ENCODE measurements at places on chromosomes 3 and 15.

GRCh38 chr15:25960273-25960672, 97.1 kb upstream of the ATP10A start:
- no peak for DNase-seq

GRCh38 chr15:25176991-25177954, 222.5 kb downstream of the SNRPN start:
- DNase-seq = no peak

GRCh38 chr3:185746470-185746869, 78.4 kb downstream of the IGF2BP2 start:
- DNase-seq = no peak

- no peak for DNase-seq
Measured at GRCh38 chr3:196287090-196287439, 461 bp downstream of the PCYT1A start.

GRCh38 chr3:11481556-11481955, 162.2 kb downstream of the VGLL4 start:
- DNase-seq = no peak

DNA sequence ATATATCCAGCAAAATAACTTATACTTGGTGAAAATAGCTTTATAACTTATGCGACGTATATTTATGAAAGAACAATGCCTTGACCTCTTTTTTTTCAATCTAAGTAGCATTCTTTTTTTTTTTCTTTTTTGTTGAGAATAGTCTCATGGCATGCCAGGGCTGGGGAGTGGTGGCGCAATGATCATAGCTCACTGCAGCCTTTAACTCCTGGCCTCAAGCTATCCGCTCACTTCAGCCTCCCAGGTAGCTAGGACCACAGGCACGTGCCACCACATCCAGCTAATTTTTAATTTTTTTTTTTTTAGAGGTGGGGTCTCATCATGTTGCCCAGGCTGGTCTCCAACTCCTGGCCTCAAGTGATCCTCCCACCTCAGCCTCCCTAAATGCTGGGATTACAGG, 43.5 kb downstream of the RAB8B start:
- DNase-seq = no peak

DNA sequence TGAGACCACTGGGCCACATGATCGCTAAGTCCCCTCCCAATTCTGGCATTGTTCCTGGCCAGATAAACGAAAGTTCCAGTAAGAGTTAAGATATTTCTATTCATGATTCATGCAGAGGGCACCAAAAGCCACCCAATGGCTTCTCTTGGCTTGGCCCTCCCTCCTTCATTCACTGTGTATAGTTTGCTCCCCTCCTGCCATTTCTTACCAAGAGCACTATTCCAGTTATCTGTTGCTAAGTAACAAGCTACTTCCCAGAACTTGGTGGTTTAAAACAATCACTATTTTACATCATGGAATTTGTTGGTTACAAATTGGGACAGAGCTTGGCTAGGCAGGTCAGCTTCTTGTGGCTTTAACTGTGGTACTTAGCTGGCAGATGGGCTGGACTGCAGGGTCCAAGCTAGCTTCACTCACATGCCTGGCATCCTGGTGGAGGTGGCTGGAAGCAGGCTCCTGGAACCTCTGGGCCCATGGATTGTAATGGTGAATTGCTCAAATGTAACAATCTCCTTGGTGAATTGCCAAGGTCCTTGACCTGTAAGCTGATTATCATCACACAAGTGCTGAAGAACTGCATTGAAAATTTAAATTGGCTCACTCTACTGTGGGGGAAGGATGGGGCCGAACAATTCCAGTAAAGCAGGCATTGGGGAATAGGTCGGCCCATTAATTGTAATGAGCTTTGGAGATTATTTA, 16.6 kb downstream of the EAF1 start:
- no peak for DNase-seq

GRCh38 chr3:23086331-23086730, 116.8 kb upstream of the UBE2E2 start:
- no peak for DNase-seq

- no peak for DNase-seq
Measured at GRCh38 chr3:31802981-31803740, 177.9 kb downstream of the OSBPL10 start.

GRCh38 chr3:123385981-123386380, 62.9 kb downstream of the ADCY5 start:
- no peak for DNase-seq

- DNase-seq = no peak
Measured at GRCh38 chr3:65979162-65979561, 59.6 kb downstream of the MAGI1 start.

DNA sequence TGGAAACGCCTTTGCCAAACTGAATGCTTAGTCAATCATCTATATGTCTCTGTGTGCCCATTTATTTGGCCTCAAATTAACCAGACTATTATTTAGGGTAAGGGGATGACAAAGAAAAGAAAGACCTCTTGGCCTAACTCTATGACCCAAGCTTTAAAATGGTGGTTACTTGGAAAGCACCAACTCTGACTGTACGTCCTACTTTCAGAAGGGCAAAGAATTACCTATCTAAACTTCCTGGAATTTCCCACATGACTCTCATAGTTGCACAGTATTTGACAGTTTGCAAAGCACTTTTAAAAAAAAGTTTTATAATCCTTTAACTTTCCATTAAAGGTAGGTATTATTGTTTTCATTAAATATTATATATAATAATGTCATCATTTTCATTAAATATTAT, 6.3 kb upstream of the MTHFS start:
- DNase-seq = no peak

DNA sequence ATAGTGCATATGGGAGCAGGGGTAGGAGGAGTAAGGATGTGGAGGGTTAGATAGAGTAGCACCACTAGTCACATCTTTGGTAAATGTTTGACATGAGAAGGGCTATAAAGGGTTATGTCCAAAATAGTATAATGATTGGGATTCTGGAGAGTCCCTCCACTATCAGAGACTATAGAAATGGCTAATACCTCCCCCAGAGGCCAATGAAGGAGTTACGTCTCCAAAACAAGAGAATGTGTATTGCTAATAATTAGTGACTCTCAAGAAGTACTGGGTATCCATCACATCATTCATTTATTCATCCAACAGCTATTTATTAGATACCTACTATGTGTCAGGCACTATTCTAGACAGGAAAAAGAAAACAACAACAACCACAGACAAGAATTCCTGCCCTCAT, 203.7 kb upstream of the UMPS start:
- DNase-seq = no peak

DNA sequence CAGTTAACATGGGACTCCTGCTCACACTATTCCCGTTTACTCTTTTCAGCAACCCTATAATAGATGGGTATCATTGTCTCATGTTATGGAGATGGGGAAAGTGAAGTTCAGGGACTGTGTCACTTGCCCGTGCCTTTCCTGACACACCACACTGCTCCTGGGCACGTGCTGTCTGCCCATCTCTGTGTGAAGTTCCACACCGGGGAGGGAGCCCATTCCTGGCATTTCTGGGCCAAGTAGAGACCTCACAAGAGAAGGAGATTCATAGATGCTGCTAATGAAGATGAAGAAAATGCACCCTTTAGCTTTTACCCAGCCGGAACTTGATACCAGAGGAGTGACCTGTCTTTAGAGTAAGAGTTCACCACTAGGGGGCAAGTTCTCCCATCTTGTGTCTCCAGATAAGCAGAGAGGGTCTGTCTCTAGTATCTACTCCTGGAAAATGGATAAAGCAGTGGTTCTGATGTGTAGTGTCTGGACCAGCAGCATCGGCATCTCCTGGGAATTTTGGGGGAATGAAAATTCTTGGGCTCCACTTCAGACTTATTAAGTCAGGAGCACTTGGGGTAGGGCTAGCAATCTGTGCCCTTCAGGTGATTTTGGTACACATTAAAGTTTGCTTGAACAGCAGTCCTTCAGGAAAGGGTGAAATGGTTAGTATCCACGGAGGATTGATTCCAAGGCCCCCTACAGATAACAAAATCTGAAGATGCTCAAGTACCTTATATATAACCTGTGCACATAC, 2.0 kb upstream of the TOPBP1 start:
- DNase-seq = no peak

All from left colon (tissue), 2 donors.